ENCODE measurements at places on chromosomes 16 and 17.

GRCh38 chr17:81221371-81221841, 1.4 kb downstream of the CEP131 start:
- DNase-seq, result no peak

GRCh38 chr16:14427371-14427948, 202.6 kb downstream of the PARN start:
- no peak for DNase-seq

- no peak for DNase-seq
Measured at GRCh38 chr16:24035127-24035842, 199.5 kb downstream of the PRKCB start.

DNA sequence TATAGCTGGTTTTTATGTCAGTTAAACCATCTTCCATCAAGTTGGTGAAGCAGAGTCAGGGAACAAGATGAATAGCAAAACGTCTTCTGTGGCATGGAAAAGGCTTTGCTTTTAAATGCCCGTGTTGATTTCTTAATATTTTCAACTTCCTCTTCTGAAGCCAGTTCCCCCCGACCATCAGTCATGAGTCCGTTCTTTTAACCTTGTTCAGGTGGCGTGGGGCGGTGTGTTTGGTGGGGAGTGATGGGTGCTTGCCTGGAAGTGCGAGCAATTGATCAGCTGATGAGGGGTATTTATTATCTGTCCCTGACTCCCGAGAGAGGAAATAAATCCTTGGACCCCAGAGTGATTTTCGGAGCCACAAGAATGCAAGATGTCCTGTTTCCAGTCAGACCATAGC, 147.1 kb downstream of the WWOX start:
- DNase-seq, result peak; percentile 32

DNA sequence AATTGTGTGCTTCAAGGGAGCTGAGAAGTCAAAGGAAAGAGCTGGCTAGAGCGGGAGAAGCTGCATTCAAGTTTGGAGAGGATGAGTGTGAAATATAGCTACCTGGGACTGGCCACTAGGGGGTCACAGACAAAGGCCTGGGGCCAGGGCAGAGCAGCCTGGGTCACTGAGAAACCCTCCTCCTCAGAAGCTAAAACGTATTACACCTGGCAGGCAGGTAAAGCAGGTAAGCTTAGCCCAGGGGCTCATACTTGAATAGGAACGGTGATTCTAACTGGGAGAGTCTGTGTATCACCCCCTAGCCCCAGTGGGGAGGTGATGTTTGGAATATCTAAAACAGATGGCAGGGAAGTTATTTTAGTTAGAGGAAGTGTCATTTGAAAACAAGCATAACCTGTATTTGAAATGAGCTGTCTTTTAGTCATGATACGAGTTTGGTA, 6.8 kb downstream of the KRT37 start:
- peak; percentile 87 for DNase-seq

GRCh38 chr17:40069751-40070708, 7.3 kb downstream of the THRA start:
- DNase-seq, result peak; percentile 53

DNA sequence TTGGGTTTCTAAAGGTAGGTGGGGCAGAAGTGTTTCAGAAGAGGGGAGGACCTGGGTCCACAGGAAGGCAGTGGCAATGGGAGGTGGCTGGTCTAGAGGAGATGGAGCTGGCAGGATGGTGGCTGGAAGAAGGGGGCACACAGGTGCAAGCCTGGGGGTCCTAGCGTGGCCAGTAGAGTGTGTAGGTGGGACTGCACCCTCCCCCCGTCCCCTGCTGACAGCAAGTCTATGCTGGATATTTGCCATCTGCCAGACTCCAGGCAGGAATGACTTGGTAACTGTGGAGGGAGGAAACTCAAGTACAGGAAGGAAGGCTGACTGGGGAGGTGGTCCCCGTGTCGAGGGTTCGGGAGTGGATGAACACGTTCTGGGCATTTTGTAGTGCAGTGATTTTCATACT, 8.6 kb downstream of the MED9 start:
- no peak for DNase-seq

DNA sequence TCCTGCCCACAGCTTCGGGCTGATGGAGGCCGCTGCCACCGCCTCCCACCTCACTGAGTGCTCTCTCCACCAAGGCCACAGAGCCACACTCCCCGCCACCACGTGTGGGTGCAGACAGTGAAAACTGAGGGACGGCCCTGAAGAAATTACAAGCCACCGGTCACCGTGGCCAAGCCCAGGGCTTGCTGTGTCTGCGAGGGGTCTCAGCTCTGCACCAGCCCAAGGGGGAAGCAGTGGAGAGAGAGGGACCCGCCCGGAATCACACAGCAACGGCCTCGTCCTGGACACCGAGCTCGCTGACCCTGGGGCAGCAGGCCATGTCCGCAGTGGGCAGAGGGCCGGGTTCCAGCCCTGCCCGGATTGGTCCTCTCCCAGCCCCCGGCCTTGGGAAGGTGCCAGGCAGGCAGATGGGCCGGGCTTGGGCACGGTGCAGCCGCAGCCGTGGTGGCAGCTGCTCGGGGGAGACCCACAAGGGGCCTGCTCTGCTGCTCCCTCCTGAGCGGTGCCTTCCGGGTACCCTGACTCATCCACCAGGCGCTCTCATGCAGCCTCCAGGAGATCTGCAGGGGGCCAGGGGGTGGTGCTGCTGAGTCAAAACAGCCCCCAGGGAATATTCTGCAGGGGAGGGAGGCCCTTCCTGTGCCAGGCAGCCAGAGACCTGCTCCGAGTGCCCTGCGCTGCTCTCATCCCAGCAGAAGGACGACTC, 52.0 kb downstream of the CBFA2T3 start:
- peak; percentile 96 for DNase-seq

DNA sequence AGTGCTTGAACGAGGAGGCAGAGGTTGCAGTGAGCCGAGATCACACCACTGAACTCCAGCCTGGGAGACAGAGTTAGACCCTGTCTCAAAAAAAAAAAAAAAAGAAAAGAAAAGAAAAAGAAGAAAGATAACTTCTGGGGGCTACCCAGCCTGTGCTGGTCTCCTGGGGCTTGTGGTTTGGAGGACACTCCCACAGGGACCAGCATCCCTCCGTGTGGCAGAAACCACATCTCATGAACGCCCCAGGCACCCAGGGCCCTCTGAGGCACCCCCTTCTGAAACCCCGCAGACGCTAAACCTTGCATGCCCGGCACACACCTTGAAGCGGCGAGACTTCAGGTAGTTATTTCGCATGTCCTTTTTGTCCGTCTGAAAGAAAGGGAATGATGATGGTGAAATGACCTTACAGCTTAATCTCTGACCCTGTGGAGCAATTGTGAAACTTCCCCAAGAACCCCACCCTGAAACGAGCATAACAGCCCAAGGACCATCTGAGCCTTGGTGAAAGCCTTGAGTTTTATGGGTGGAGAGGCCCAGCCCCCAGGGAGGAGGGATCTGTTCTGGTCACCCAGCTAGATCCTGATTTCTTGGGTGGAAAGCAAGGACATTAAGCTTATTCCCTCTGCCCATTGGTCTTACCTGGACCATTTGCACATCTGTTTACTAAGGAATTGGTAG, 55.0 kb downstream of the CNGB1 start:
- DNase-seq, result no peak

DNA sequence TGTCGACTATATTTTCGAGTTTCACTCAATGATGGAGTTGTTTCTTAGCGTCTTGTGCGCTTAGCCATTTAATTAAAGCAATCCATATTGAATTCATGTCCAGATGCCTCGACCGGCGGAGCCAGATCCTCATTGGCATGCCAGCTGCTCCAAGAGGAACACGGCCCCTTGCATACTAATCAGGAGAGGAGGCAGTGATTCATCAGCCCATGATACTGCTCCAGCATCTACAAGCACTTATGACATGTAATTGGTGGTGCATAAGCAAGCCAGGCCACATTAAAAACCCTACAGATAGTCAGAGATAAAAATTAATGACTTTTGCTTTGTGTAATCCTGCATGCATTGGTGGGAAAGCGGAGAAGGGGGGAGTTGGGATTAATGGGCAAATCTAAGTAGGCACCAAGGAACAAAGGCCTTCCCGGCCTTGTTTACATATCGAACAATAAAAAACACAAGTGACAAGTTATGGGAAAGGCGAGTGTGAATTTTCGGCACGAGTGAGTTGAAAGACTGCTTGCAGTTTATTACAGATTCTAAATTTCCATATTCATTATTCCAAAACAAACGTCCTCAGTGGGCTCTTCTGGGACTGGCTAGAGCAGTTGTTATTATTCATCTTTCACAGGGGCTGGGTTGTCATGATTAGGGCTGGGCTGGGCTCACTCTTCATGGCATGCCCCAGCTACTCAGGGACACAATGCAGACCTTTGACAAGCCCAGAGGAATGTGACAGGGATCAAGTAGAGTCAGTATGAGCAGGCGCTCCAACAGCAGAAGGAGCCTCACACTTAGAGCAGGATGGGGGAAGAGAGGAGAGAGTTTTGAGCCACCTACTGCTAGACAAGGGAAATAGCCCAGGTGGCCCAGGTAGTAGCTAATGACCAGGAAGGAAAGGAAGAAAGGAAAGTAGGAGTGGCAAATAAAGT, 281.7 kb upstream of the ZFHX3 start:
- peak; percentile 86 for DNase-seq

Measured in islet precursor cell (in vitro differentiated cells).